ENCODE measurements at places on chromosomes 16 and 17.

DNA sequence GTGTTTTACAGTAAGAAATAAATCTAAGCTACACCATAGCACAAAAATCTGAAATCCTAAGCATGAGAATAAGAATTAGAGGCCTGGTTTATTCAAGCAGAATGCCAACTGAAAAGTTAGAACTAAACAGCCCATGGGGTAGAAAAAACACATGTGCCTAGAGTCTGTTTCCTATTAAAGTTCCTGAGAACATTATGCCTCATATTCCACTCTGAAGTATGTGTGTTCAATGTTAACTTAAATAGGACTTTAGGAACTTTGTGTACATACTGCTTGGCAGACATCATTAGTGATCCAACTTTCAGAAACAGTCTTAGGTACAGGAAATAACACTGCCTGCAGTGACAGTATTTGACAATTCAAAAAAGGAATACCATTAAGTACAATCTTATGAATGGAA is 18.2 kb downstream of the HEATR6 start:
- DNase-seq = no peak

GRCh38 chr16:50506543-50506937 is 41.7 kb upstream of the NKD1 start:
- no peak for DNase-seq

DNA sequence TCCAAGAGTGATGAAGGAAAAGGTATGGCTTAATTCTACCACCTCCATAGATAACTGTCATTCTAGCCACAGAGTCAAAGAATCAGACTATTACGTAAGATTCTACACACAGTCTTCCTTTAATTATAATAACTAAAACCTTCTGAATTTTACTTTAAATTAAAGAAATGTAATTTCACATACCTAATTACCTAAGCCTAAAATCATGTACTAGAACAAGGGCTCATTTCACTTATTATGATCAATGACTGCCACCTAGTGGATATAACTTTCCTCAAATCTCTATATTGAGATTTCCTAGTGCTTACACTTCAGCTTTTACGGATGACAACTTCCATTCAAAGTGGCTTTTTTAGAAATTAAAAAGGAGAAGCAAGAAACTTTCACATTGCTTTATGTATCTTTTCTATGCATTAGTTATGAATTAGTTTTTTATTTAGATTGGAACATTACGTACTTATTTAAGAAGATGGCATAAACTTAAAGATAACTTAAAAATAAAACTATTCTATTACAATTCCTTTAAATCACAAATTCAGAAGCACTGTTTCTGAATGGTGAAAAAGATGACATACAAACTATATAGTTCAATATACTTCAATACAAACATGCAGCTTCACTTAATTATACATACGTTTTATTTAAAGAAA is 18.2 kb upstream of the ABCA10 start:
- DNase-seq = peak; percentile 73

- no peak for DNase-seq
Measured at GRCh38 chr16:88504489-88505404, 51.7 kb downstream of the ZFPM1 start.

- no peak for DNase-seq
Measured at GRCh38 chr17:43427362-43428043, 28.7 kb downstream of the ARL4D start.

Measured in suppressor macrophage treated with lipopolysaccharide for 4 hours (primary cell).